Frontal cortex (tissue), 4 donors: ENCODE measurements at places on chromosomes 4 and X. TPM values are rescaled to one million over a fixed set of nuclear protein-coding genes. Genes with fewer than 3 reads are reported as not detected.

DNA sequence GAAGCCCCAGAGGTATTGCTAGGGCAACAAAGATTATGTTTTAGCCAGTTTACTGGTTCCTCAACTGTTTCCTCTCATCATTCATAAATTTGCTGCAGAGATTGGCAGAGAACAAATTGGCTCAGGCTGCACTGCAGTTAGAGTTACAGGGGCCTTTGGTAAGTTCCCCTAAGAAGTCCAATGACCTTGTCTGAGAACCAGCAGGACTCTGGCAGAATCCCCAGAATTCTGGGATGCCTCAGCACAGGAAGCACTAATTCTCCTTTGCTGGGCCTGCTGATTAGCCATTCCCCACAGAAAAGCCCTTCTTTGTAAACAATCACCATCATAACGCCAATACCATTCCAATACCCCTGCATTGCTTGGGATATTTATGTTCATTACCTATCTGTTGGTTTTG is 151.3 kb downstream of the USP46 start:
- peak; percentile 6 for DNase-seq

- DNase-seq: no peak
These were observed 14.9 kb downstream of the ADAM29 start for GRCh38 chr4:174933083-174933482.

GRCh38 chr4:25442863-25443307 is 65.8 kb downstream of the ANAPC4 start:
- no peak for DNase-seq

GRCh38 chr4:8162625-8163024 is 4.0 kb upstream of the ABLIM2 start:
- no peak for DNase-seq

- DNase-seq: no peak
These were observed 2.9 kb downstream of the TBL1X start for GRCh38 chrX:9467751-9468150.

DNA sequence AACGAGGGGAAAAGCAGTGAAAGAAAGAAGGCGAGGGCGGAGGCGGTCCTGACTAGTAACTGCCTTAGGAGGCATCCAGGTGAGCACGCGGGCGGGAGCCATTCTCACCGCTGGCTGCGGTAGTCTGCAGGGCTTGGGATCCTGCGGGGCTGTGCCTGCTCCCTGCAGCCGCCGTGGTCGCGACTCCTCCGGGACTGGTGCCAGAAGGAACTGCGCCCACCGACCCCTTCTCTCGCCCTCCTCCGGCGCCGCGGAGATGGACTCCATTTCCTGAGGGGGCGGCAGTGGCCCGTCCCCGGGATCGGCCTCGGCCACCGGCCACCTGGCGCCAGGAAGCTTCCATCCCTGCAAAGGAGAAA is 543 bp downstream of the NFXL1 start:
- DNase-seq: no peak

DNA sequence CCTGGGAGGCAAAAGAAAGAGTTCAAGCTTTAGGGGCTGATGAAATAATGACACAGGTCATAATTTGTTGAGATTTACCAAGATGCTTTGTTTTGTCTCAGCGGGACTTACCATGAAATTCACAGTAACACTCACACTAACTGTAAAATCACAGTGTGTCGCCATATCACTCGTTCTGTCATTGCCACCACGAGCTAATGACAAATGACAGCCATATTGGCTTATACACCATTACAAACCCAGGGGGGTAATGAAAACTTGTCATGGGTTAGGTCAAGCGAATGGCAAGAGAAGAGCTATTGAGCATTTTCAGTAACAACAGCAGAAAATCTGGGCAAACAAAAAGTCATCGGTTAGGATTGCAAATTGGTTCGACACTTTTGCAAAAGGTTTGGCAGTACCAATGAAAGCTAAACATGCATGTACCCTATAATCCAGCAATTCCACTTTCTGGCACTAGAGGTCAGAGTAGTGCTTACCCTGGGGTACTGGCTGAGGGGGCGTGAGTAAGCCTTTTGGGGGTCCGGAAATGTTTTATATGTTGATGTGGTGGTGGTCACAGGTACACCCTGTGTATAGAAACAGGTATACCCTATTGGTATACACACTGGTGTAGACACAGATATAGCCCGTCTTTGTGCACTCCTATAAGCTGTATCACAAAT is 83.9 kb upstream of the RAI2 start:
- no peak for DNase-seq

DNA sequence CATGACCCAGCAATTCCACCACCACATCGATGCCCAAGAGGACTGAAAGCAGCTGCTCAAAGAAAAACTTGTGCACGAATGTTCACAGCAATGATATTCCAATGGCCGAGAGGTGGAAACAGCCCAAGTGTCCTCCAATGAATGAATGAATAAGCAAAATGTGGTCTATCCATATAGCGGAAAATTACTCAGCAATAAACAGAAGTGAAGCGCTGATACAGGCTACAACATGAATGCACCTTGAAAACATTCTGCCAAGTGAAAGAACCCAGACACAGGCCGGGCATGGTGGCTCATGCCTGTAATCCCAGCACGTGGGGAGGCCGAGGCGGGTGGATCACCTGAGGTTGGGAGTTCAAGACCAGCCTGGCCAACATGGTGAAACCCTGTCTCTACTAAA is 5.2 kb upstream of the SLC2A9 start:
- no peak for DNase-seq

- no peak for DNase-seq
These were observed 979 bp downstream of the RP2 start for GRCh38 chrX:46837558-46838485.

GRCh38 chr4:123249821-123250220 is 146.8 kb upstream of the SPRY1 start:
- DNase-seq: no peak

- DNase-seq: no peak
These were observed 121.2 kb upstream of the PDLIM3 start for GRCh38 chr4:185656467-185656931.

DNA sequence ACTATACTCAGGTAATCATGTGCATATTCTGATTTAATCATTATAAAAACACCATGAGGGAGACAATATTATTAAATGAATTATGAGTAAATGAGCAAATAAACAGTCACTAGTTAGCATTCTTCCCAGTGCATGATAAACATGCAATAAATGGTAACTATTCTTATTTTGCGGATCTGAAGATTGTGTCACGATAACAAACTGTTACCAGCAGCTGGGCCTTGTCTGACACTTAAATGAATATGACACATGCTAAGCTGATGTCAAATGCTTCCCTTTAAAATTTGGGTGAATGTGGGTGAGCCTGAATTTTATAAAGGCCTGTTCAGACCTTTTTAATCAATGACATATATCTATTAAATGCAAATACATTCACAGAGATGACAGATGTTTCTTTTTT is 68.2 kb upstream of the KIT start:
- DNase-seq: no peak

DNA sequence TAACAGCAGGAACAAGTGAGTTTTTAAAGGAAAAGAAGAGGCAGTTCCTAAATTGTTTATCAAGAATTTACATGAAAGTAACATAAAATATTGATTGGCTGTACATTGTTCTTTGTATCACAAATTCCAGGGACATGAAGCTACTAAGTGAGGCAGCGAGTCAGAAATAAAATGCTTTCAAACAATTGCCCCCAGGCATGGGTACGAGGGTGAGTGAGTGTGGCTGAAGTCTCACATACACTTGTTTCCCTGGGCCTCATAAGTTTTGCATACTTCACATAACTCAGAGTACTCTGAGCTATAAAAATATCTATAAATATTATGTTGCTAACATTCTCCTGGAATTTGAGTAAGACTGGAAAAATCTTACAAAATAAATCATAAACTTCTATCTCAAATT is 511.6 kb upstream of the PRKX start:
- DNase-seq: no peak

DNA sequence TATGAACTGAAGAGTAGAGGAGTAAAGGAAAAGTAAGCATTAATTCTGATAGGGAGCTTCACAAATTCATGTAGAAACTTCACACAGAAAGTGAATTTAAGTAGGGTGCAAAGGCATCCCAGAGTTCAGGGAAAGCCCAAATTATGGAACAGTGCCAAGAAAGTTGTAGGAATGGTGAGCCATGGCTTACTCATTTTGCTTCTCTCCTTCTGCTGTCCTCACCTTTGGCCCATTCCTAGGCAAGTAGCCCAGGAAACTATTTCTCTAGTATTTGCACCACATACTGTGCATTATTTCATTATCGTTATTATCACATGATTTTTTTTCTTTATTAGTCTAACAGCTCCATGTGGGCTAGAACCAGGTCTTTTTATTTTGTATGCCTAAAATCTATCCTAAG is 34.9 kb upstream of the IL1RAPL1 start:
- DNase-seq: no peak

- no peak for DNase-seq
These were observed 31.3 kb upstream of the CLDN24 start for GRCh38 chr4:183353557-183353956.

DNA sequence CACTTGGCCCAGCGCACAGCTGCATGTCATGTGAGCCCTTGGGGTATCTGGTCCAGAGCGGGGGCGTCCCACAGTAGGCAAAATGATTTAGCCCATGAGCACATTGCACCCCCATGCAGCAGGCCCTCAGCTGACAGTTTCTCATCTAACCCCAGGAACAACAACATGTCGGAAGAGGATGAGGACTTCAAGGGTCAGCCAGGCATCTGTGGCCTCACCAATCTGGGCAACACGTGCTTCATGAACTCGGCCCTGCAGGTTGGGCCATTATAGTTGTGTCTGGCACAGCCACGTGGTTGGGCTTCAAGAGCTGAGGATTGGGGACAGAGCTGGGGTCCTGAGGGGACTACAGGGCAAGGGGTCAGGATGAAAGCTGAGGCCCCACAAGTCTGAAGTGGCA is 7.8 kb downstream of the USP11 start:
- no peak for DNase-seq

The CT45A3 gene
- total RNA-seq: not detected

The GAGE12E gene
- total RNA-seq: not detected

The IQSEC2 gene
- 9.8 TPM for total RNA-seq

The TEX11 gene
- not detected for total RNA-seq

The MAGEB4 gene
- total RNA-seq: not detected

The PDGFC gene
- 33.4 TPM for total RNA-seq
